ENCODE measurements at places on chromosomes 6 and 20. TPM values are rescaled to one million over a fixed set of nuclear protein-coding genes. Genes with fewer than 3 reads are reported as not detected.
A peak's percentile ranks its signal among the peaks of the same experiment; 100 is the strongest.

GRCh38 chr20:51802170-51802751 lies at the start of gene SALL4:
Gene SALL4 (minus strand): TSS chr20:51802521. CDS start chr20:51802408, 113 bp downstream.
- no peak within 1 kb of the TSS for H3K27ac ChIP-seq
- H3K4me1 ChIP-seq = peaks cover 19% of the 10 kb centered on the region
- DNase-seq = no peak
- H3K27me3 ChIP-seq = peaks cover 36% of the 10 kb centered on the region
- H3K36me3 ChIP-seq = no peaks in the 10 kb centered on the region
- H3K4me3 ChIP-seq = peak within 1 kb of the TSS; percentile 42

- H3K4me1 ChIP-seq = peaks cover 15% of the 10 kb centered on the region
- no peaks in the 10 kb centered on the region for H3K27me3 ChIP-seq
- DNase-seq = no peak
- no peak overlapping the region for H3K27ac ChIP-seq
Observed at GRCh38 chr20:57996465-57996864, 232.0 kb downstream of the ANKRD60 start.

DNA sequence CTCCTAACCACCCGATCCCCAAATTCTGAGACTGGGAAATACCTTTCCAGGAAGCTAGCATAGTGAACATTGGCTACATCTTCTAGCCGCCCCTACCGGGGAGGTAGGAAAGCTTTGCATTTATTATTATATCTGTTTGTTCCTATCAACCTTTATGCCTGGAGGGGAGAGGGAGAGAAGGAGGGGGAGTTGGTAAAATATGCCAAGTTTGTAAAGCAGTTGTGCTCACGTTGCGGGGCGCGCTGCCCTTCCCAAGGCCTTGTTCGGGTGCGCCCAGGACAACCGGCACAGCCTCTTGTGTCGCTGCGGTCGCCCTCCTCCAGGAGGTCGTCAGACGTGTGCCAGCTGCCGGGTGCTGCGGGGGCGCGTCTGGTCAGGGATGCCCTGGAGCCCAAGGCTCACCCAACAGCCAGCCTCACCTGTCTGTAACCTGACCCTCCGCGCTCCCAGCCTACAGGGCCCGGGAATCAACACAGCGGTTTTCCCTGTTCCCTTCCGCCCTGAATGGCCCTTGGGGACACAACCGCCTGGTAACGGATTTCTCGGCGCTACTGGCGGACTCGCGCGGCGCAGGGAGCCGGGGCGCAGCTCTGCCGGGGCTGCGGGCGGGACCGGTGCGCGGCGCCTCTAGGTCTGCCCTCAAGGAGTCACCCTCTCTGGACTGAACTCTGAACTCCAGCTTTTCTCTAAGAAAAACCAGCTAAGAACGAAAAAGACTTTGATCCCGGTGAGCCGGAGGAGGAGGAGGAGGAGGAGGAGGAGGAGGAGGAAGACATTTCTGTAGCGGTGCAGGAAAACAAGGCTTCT lies 1.1 kb upstream of the OVOL2 start:
- no peaks in the 10 kb centered on the region for H3K36me3 ChIP-seq
- no peak for DNase-seq
- no peak overlapping the region for H3K27ac ChIP-seq
- H3K27me3 ChIP-seq = peaks cover 60% of the 10 kb centered on the region
- no peak overlapping the region for H3K4me3 ChIP-seq
- H3K4me1 ChIP-seq = peaks cover 7% of the 10 kb centered on the region

DNA sequence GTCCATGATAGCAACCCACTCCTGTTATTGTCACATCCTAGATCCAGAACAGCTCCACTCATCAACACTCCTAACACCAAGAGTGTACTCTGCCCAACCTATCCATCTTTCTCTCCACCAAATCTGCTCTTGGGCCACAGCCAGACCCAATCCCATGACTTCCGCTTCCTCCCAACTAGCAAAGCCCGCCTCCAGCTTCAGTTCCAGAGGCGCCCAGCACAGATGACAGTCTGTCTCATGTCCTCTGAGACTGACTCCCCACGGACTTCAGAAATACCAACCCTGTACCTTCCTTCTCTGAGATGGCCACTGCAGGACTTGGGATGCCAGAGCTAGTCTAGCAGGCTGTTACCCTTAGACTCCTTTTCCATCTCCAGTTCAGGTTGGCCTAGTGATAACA lies 48.6 kb downstream of the DTNBP1 start:
- no peak for DNase-seq
- no peaks in the 10 kb centered on the region for H3K4me1 ChIP-seq
- H3K36me3 ChIP-seq = no peaks in the 10 kb centered on the region
- H3K4me3 ChIP-seq = no peak overlapping the region

GRCh38 chr6:35725721-35726438 lies 11.0 kb upstream of the ARMC12 start:
- peak overlapping the region; percentile 18 for H3K4me3 ChIP-seq
- no peaks in the 10 kb centered on the region for H3K27me3 ChIP-seq
- DNase-seq = peak; percentile 29
- H3K27ac ChIP-seq = peak overlapping the region; percentile 100

DNA sequence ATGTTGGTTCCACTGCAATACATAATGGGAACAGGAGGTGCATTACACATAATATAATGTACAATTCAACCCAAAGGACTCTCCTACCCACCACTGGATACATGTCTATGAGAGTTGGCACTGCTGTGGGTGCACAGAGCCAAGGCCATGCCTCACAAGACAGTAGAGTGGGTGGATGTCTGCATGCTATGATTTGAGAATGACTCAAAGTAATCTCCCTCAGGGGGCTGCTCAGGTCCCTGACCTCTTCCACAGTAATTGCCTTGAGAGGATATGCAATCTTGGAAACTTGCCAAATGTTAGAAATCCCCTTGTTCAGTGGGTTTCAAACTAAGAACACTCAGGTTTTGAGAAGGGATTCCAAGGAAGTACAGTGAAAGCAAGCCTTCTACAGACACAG lies 79.0 kb downstream of the ANKEF1 start:
- H3K27ac ChIP-seq = no peak overlapping the region
- H3K27me3 ChIP-seq = no peaks in the 10 kb centered on the region
- no peak overlapping the region for H3K4me3 ChIP-seq
- no peaks in the 10 kb centered on the region for H3K4me1 ChIP-seq
- no peak for DNase-seq

DNA sequence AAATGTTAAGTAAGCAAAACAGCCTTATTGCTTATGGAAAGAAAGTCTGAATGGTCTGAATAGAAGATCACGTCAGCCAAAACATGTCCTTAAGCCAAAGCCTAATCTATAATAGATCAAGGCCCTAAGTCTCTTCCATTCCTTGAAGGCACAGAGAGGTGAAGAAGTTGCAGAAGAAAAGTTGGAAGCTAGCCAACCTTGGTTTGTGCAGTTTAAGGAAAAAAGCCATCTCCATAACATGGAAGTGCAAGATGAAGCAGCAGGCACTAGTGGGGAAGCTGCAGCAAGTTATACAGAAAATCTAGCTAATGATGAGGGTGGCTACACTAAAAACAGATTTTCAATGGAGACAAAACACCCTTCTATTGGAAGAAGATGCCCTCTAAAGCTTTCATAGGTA lies 29.1 kb downstream of the LRRN4 start:
- H3K27me3 ChIP-seq = no peaks in the 10 kb centered on the region
- H3K4me1 ChIP-seq = peaks cover 9% of the 10 kb centered on the region
- no peak overlapping the region for H3K27ac ChIP-seq
- H3K36me3 ChIP-seq = peaks cover 44% of the 10 kb centered on the region

DNA sequence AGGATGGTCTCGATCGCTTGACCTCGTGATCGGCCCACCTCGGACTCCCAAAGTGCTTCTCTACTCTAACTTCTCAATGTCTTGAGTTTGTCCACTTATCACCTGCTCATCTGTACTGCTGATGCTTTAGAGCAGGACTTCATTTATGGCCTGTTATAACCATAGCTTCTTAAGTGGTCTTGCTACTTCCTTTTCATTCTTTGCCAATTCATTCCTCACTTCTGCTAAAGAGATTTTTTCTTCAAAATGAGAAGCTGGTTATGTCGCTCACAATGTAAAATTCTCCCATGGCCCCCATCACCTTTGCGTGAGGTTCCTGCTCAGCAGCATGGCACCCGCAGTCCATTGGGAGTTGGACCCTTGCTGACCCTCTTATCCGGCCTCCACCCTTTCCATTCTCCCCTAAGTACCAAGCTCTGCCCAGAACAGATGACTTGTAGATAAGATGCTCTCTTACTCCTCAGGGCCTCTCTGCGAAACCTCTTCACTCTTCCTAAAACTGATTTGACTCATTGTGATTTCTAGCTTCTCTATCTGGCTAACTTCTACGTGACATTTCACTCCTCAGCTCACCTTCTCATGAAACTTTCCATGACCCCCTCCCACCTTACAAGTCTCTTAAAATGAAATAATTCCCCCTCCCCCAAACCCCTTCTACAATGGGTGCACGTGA lies 13.9 kb upstream of the CD164 start:
- DNase-seq = no peak
- no peak overlapping the region for H3K4me3 ChIP-seq
- no peak overlapping the region for H3K27ac ChIP-seq

DNA sequence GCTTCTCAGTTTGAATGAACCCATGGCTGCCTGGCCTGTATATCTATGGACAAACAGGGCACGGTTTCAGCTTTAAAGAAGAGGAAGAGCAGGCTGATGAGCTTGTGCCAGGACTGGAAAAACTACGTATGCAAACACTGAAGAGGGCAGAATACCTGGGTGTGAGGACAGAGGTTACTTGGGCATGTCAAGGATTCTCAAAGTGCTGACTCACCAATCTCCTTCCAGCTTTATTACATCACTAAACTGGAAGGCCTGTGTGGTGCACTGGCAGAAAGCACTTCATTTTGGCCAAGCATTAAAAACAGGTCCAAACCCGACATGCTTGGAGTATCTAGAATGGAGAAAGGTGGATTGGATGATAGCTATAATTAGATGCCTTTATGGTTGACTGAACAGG lies 95.2 kb downstream of the GMPR start:
- H3K27me3 ChIP-seq = no peaks in the 10 kb centered on the region
- H3K27ac ChIP-seq = no peak overlapping the region
- peaks cover 63% of the 10 kb centered on the region for H3K4me1 ChIP-seq

DNA sequence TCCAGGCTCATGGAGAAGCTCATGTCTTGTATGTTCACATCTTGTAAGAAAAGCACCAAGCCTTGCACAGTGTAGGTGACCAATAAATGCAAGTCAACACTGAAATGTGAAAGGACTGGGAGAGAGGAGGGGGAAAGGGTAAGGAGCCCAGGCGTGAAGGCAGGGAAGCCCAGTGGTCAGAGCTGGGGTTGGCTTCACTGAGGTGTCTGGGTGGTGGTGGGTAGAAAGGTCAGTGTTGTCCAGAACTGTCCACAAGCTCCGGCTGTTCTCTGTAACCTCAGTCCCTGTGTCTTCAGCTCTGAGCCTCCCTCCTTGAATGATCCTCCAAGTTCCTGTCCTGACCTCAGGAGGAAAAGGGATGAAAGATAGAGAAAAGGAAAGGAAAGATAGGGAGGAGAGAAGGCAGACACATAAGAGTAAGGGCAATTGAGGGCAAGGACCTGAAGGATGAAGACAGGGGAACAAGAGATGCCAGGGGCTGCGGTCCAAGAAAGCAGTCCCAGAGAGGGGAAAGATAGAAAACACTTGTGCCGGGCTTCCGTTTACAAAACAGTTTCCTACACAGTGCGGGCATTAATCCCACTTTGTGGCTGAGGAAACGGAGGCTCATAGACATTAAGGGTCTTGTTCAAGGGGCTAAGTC lies 2.4 kb upstream of the TNXB start:
- no peak overlapping the region for H3K4me3 ChIP-seq
- H3K27me3 ChIP-seq = no peaks in the 10 kb centered on the region
- peaks cover 19% of the 10 kb centered on the region for H3K36me3 ChIP-seq
- H3K4me1 ChIP-seq = peaks cover 60% of the 10 kb centered on the region

- H3K36me3 ChIP-seq = no peaks in the 10 kb centered on the region
- DNase-seq = peak; percentile 68
- H3K27ac ChIP-seq = peak overlapping the region; percentile 87
- H3K4me3 ChIP-seq = no peak overlapping the region
- peaks cover 29% of the 10 kb centered on the region for H3K4me1 ChIP-seq
- H3K27me3 ChIP-seq = no peaks in the 10 kb centered on the region
Observed at GRCh38 chr6:56370127-56370540, 122.8 kb upstream of the COL21A1 start.

- H3K27me3 ChIP-seq = no peaks in the 10 kb centered on the region
- H3K27ac ChIP-seq = no peak overlapping the region
- H3K4me3 ChIP-seq = no peak overlapping the region
- no peaks in the 10 kb centered on the region for H3K4me1 ChIP-seq
- DNase-seq = no peak
Observed at GRCh38 chr6:146423452-146423851, 120.2 kb upstream of the RAB32 start.

DNA sequence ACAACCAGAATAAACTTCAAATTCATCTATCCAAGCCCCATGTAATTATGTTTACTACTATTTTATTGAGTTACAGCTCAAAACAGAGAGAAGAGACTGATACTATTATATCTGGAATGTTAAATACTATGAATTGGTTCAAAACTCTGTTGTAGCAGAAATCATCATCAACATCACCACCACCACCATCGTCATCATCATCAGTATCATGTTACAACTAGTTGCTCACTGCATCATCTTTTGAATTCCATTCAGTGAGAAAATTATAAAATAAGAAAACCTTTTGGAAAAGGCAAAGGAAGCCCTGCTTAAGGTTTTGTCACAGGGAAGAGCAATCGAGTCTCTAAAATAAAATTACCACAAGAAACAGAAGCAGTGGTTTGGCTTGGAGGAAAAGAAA lies 36.2 kb upstream of the THEMIS start:
- no peaks in the 10 kb centered on the region for H3K27me3 ChIP-seq
- no peak for DNase-seq
- H3K36me3 ChIP-seq = no peaks in the 10 kb centered on the region
- peaks cover 4% of the 10 kb centered on the region for H3K4me1 ChIP-seq

- no peak overlapping the region for H3K27ac ChIP-seq
- H3K4me1 ChIP-seq = no peaks in the 10 kb centered on the region
- H3K36me3 ChIP-seq = no peaks in the 10 kb centered on the region
- DNase-seq = peak; percentile 30
- peak overlapping the region; percentile 83 for H3K4me3 ChIP-seq
Observed at GRCh38 chr6:106510090-106510970, 119.0 kb downstream of the RTN4IP1 start.

- H3K4me3 ChIP-seq = no peak overlapping the region
- H3K27me3 ChIP-seq = no peaks in the 10 kb centered on the region
- no peak for DNase-seq
- no peak overlapping the region for H3K27ac ChIP-seq
Observed at GRCh38 chr20:50856475-50857041, 61.7 kb downstream of the BCAS4 start.

RBBP8NL gene
- total RNA-seq = not detected

C6orf141 gene
- total RNA-seq = not detected

ZSCAN16 gene
- total RNA-seq = 2.3 TPM

SCUBE3 gene
- 4.3 TPM for total RNA-seq

C20orf144 gene
- total RNA-seq = 0.13 TPM

FITM2 gene
- 111 TPM for total RNA-seq

FAM209B gene
- not detected for total RNA-seq

CLIC5 gene
- total RNA-seq = 317 TPM

C20orf202 gene
- total RNA-seq = 0.47 TPM

SLC25A27 gene
- total RNA-seq = 11.2 TPM

EFCAB8 gene
- total RNA-seq = 0.08 TPM

LRFN2 gene
- total RNA-seq = not detected

FAM217A gene
- not detected for total RNA-seq

ADGRF5 gene
- total RNA-seq = 46.8 TPM

SLC22A7 gene
- total RNA-seq = not detected

KHDC1L gene
- total RNA-seq = not detected
